NCI-H69 (cell line): ENCODE measurements at places on chromosomes 5 and 9.

- peak; percentile 94 for DNase-seq
These were observed 67.5 kb downstream of the FANCC start for GRCh38 chr9:95249986-95250385.

DNA sequence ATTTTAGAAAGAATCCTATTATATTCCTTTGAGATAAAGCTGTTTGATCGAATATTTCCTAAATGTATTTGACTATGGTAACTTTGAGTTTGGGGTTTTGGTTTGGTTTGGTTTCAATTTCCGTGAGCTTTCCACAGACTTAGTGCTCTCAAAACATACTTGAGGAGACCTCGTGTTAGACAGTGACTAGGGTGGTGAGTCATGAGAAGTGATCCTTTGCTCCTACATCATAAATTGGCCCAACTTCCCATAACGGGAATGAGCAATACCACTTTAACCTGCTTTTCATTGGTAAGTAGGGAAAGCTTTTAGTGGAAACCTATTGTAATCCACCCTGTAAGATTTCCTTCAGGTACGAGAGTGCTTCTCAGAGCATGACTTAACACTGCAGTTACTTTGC, 3.8 kb upstream of the RASEF start:
- DNase-seq: no peak

DNA sequence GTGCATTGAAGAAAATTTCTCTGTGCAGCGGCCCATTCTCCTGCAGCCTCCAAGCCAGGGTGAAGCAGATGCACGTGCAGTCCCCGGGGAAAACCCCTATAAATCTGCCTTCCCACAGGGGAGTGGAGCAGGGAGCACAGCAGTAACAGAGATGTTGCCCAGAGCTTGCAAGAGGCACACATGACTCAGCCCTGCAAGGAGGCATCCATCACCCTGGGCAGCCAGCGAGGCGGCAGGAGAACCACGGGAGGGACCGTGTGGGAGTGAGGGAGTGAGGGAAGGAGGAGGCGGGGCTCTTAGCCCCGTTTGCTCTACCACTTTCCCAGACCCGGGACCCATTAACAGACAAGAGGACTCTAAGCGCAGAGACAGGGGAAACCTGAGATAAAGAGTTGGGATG, 96.2 kb upstream of the ARAP3 start:
- DNase-seq: no peak

- DNase-seq: no peak
These were observed 161.7 kb downstream of the YTHDC2 start for GRCh38 chr5:113675166-113675565.

DNA sequence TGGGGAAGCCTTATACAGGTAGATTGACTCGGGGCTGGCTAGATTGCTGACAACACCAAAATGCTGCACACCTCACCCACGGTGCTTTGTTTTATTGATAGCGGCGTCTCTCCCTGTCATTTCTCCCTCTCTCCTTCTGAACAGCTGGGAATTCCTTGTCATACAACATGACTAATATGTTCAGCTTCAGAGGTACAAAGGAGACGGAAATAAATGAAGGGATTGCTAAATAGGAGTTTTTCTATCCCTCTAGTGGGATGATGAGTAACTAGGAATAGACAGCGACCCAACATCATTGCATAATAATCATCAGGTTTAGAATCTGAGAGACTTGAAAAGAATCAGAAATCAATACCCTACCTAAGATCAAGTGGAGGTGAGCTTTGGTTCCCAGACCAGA, 337.7 kb upstream of the PANK3 start:
- no peak for DNase-seq

GRCh38 chr9:99878651-99879050, 27.8 kb upstream of the STX17 start:
- no peak for DNase-seq

GRCh38 chr5:149464796-149465489, 85.9 kb upstream of the IL17B start:
- DNase-seq: no peak

GRCh38 chr5:1757511-1757910, 42.1 kb downstream of the MRPL36 start:
- no peak for DNase-seq

- peak; percentile 37 for DNase-seq
These were observed 60.8 kb upstream of the CER1 start for GRCh38 chr9:14783358-14783757.

GRCh38 chr5:43051684-43052083, 11.6 kb upstream of the ANXA2R start:
- no peak for DNase-seq

DNA sequence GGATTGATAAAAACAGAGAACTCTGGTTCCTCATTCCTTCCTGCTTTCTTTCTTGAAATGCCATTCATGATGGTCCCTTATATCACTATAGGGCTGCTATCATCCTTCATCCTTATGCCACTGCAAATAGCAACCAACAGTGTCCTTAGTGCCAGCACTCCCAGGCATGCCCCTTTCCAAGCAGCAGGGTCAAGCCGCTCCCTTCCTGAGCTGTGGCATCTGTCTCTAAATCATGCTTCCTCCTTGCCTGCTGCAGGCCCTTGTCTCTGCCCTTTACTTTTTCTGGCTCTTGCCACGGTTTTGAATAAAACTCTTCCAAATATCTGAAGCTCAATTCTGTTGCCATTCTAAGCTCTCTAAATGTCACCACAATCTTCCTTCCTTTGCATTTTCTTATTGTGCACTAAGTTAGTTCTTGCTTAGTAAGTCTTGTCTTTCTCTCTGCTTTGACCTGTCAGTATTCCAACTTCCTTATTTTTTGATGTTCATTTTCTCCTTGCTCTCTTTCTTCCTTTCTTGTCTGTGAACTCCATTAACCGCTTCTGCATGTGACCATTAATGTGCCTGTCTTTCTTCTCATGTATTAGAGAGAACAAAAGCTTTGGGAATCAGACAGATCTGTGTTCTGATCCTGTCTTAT, 19.9 kb downstream of the TLR4 start:
- peak; percentile 41 for DNase-seq
